ENCODE measurements at places on chromosomes 7 and 10.
A peak's percentile ranks its signal among the peaks of the same experiment; 100 is the strongest.

DNA sequence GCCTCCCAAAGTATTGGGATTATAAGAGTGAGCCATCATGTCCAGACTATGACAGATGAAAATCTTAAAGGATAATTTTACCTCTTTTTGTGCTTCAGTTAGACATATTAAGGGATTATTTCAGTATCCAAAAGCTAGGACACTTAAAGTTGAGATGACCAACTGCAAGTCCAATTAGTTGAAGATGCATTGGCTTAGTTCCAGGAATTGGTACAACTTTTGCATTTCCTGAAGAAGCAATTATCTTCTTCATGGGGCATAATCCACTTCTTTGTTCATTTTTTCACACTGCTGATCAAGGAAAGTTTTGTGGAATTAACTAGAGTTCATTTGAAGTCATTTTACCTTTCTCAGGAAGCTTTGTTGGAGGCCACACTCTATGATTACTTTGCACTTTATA is 72.0 kb upstream of the HECW1 start:
- DNase-seq, result no peak

- no peak for DNase-seq
Observed at GRCh38 chr10:119834188-119834587, 38.5 kb downstream of the MCMBP start.

GRCh38 chr7:139603896-139604295 is 80.4 kb downstream of the CLEC2L start:
- DNase-seq, result no peak

DNA sequence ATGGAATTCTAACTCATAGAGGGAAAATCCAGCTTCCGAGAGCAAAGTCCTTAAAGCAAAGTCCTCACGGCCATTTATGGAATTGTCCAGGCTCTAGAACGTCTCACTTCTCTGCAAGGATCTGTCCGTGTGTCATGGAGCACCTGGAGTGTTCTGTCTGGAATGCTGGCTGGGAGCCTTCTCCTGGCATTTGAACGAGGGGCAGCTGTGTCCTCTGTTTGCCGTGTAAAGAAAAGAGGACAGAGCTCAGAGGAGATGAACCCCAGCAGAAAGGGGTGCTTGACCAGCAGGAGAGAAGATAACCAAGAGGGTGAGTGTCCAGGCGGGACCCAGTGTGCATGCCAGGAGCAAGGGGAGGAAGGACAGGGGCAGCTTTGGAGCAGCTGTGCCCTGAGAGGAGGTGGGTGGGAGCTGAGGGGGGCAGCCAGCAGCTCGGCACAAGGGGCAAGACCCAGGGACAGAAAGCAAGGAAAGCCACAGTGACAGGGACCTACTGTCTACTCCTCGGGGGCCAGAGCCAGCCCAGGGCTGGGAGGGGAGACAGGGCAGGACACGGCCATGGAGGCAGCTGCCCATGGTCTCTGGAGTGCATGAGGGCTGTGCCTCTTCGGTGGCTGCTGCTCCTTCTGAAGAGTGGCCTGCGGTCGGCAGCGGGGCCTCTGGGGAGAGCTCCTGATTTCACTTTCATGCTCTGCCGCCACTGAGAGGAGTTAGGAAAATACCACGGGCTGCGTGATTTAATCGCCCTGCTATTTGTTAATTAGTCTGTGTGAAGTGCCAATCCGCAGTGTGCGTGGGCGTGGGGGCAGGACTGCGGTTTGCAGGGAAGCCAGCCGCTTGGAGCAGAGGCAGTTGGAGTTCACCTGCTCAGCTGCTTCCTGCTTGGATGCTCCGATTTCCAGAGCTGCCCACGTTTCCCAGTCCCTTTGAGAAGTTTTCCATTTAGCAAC is 149.3 kb upstream of the SHH start:
- no peak for DNase-seq

DNA sequence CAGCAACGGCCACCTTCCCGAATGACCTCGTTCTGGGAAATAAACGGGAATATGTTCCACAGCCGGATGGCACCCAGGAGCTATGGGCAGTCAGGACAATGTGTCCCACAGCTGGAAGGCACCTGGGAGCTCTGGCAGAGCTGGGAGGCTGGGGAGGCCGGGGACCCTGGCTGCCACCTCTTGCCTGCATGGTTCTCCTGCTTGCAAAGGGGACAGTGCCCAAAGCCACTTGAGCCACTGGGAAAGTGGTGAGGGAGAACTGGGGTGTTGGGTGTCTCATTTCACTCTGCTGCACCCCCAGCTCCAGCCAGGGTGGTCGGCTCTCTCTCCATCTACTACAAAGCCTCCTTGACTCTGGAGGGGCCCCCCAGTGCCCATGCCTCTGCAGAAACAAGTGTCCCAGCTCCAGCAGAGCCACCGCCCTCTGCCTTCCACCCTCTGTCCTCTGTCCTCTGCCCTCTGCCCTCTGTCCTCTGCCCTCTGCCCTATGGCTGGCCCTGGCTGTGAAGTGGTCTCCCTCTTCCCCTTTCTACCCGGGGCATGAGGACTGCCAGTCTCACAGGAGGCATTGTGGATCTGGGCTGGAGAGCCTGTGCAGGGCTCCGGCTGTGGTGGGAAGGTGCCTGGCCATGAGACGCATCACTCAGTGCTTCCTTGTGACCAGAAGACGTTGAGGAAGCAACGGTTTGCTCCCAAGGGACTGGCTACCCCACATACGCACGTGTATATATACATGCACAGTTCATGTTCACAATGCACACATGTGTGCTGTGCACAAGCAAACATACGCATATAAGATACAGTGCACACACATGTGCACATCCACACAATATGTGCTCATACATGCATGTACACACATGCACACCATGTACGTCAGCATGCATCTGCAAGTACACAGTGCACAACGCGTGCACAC is 21.5 kb upstream of the INPP5A start:
- DNase-seq, result no peak

DNA sequence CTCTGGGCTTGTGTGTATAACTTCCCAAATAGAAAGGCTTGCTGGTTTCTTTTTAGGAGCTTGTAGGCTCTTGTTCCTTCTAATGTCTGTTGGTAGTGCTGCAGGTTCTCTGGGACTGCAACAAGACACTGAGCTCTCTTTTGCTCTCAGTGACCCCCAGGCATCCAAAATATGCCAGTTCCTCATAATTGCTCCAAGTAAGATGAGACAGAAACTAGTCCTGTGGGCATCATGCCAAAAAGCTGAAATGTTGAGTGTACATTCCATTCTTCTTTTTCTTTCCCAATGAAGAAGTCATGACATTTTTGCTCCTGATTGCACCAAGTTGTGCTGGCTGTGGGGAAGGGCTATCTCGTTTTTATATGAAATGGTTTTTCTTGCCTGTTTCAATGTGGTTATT is 7.1 kb upstream of the BTBD16 start:
- DNase-seq, result no peak

DNA sequence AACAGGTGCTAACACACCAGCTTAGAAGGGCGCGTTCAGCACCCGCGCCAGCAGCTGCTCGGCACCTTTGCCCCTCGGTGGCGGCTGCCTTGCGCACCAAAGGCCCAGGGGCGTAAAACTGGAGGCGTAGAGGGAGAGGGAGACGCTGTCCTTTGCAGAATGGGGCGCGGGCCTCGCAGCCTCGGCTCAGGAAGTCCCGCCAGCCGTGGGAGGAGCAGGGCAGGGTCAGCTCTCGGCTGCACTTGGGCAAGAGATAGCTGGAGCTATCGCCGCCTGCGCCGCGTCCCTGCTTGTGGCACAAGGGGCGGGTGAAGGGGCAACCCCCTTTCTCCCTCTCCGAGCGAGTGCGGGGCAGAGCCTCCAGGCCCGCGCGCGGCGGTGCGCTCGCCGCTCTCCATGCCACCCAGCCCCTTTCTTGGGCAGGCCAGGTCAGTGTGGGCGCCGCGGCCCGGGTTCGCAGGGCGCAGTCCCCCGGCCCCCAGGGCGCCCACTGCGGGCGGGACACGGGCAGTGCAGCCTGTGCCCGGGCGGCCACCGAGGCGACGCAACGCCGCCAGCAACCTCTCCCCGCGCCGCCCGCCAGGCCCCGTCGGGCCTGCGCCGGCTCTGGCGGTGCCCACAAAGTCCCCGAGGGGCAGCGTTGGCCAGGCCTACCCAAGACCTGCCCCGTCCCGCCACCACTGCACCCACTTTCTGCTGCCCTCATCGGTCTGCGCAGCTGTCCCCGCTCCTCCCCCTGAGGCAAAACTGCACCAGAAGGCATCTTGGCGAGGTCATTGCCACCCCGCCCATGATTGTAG is 4.1 kb downstream of the NEUROD6 start:
- DNase-seq, result no peak

DNA sequence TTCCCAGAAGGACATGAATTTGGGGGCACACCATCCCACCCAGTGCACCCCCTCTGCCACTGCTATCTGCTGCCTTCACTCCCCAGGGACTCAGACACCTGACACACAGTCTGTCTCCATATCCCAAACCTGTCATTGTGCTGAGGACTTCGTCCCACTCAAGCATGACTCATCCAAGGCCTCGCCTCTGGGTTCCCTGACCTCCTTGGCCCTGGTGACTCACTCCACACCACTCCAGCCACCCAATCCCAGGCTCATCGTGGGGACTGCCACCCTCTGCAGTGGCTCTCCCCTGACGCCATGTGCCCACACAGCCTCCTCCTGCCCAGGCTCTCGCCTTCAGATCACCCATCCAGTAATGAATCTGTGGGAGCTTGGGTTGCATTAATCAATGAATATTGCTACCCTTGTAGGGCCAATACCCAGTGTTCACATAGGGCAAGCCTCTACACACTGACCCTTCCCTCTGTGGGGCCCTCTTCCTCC is 6.6 kb upstream of the INSIG1 start:
- peak; percentile 49 for DNase-seq

- no peak for DNase-seq
Observed at GRCh38 chr7:155444746-155445145, 13.2 kb upstream of the EN2 start.

DNA sequence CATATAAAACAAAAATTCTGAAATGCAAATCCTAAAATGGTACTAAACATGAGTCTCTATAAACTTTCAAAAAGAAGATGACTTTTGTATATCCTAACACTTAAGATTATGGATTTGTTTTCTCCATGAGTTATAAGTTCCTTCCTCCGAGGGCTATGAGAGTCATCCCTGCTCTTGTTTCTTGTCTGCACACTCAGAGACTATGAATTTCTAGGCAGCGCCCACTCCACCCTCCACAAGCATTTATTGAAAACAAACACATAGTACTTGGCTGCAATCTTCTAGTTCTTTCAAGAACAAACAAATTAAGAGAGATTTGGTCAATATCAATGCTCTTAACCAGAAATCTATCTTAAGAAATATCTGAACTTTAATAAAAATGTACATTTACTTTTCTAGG is 211.7 kb downstream of the DKK1 start:
- DNase-seq, result no peak

DNA sequence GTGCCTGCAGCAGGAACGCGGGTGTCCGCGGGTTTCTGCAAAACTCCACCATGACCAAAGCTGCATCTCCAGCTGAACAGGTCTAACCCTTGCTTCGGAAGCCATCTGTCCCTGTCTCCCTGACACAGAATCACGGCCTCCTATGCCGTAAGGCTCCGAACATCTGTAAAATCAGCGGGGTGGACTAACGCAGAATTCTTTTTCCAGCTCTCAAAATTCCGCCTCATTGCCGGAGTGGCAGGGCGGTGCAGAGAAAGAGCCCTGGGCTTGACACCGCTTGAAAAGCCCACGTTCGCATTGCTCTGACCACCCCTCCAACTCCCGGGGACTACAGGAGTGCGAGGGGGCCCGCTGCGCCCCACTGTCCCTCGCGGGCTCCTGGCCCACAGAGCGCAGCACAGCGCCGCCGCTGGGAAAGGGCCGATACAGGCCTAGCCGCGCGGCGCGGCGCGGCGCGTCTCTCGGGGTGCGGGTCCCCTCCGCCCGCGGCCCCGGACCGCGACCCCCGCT is 409 bp downstream of the DNMBP start:
- DNase-seq, result no peak

GRCh38 chr10:70763567-70763966 is 21.6 kb downstream of the TBATA start:
- no peak for DNase-seq

GRCh38 chr7:122402235-122402634 is 97.7 kb upstream of the FEZF1 start:
- DNase-seq, result no peak

DNA sequence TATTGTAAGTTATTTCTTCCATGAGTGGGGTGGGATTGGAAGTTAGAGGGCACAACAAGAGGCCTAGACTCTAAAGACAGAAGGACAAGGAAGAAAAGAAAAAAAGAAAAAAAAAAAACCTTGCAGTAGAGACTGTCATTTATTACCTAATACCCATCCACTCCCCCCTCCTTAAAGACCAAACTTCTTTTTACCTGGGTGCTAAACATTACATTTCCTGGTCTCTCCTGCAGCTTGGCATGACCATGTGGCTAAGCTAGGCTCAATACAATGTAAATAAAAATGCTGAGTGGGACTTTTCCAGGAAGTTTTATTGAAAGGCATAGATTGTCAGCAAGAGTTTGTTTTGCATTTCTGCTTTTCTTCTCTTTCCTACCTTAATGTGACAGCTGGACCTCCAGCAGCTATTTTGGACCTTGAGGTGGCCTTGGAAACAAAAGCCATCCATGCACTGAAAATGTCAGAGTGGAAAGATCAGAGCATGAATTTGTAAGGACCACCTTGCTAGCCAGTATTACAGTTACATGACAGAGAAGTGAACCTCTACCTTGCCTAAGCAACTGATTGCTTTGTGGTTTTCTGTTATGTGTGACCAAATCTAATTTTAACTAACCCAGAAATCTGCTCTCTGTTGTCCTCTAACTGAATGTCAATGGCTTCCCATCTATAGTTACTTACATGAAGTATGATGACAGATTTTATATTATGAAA is 81.3 kb upstream of the SFMBT2 start:
- DNase-seq, result no peak

GRCh38 chr10:50788951-50789945 is 49.5 kb downstream of the ASAH2B start:
- no peak for DNase-seq

GRCh38 chr10:18658271-18659124 is 733 bp upstream of the ARL5B start:
- peak; percentile 25 for DNase-seq

- no peak for DNase-seq
Observed at GRCh38 chr10:74034301-74034700, 36.4 kb downstream of the VCL start.

DNA sequence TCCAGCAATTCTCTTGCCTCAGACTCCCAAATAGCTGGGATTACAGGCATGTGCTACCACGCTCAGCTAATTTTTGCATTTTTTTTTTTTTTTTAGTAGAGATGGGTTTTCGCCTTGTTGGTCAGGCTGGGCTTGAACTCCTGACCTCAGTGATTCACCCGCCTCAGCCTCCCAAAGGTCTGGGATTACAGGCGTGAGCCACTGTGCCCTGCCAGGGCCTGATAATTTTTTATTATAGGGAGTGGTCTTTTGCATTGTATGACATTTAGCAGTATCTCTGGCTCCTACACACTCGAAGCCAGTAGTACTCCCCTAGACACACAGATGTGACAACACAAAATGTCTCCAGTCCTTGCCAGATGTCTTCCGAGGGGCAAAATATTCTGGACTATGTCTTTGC is 124.0 kb downstream of the DKK1 start:
- DNase-seq, result no peak

All from hematopoietic multipotent progenitor cell treated with erythropoietin and hydrocortisone succinate and interleukin-3 and kit ligand, for 17 days (in vitro differentiated cells).